Left lung (tissue), 14 donors: ENCODE measurements at places on chromosomes 1 and 21. TPM values are rescaled to one million over a fixed set of nuclear protein-coding genes. Genes with fewer than 3 reads are reported as not detected.

GRCh38 chr1:78894811-78895210 is 111.7 kb downstream of the ADGRL4 start:
- DNase-seq, result no peak

IL6R gene
- polyA plus RNA-seq, result 4.8 TPM

- DNase-seq, result no peak
Measured at GRCh38 chr1:109197158-109198042, 16.3 kb upstream of the SARS1 start.

- no peak for DNase-seq
Measured at GRCh38 chr1:23526329-23527041, 4.5 kb downstream of the E2F2 start.

GRCh38 chr1:172851856-172852255 is 193.0 kb downstream of the FASLG start:
- no peak for DNase-seq

PPIAL4G gene
- 0.21 TPM for polyA plus RNA-seq

L1TD1 gene
- 6.1 TPM for polyA plus RNA-seq

AMY1A gene
- polyA plus RNA-seq, result 1.7 TPM

GRCh38 chr1:43536196-43536863 is 5.6 kb downstream of the PTPRF start:
- DNase-seq, result peak; percentile 76

EPHB2 gene
- 13.7 TPM for polyA plus RNA-seq

DNA sequence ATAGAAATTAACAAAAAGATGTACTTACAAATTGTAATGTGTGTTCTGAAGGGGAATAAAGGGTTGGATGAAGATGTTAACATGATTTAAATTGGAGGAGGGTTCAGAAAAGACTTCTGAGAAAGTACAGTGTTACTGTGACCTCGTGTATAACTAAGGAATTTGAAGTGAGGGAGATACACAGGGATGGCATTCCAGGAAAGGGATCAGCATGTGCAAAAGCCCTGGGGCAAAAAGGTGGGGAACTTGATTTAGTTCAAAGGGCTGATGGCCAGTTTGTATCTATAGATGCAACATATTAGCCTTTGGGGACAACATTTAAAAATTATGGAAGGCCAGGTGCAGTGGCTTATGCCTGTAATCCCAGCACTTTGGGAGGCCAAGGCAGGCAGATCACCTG is 33.3 kb upstream of the DEGS1 start:
- no peak for DNase-seq

DNA sequence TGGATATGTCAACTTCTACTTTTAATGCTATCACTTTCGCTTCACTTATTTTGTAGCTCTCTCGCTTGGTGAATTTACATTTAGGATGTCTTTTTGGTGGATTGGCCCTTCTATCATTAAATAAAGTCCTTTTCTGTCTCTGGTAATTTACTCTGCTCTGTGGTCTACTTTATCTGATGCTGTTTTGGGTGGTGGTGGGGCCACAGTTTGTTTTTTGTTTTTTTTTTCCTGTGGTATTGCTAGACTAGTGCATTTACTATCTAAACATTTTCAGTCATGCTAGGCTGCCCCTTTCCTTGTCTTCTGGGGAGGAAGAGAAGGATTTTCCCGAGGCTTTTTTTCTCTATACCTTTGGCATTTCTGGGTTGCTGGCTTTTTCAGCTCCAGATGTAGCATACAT is 18.1 kb upstream of the FCRLA start:
- DNase-seq, result no peak

KIF21B gene
- polyA plus RNA-seq, result 5.9 TPM

GRCh38 chr1:67314696-67315095 is 7.0 kb downstream of the IL12RB2 start:
- DNase-seq, result no peak

TLR5 gene
- 10.5 TPM for polyA plus RNA-seq

ACOT11 gene
- polyA plus RNA-seq, result 15.0 TPM

DNA sequence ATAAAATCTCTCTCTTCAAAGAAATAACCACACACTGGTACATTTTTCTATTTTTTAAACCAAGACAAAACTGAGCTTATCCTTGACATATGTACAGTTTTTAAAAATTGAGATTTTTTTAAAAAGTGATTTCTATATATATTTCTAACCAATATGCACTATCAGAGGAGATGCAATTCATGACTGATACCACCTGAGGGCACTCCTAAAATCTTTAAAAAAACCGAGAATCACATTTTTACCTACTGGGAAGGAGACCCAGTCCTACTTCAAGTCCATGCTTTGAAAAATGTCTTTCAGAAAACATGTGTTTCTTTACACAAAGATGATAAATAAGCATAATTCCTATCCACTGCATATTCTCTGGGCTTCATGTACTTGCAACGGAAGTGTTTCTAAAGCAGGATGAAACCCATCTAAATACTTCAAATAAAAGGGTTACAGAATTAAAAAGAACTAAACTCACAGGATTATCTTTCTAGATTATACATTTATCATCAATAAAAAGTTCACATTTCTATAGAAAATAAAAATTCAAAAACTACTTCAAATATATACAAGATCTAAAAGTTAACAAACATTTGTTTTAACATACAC is 98.6 kb downstream of the ENAH start:
- DNase-seq, result no peak

RNU1-3 gene
- 9.4 TPM for polyA plus RNA-seq

HES3 gene
- not detected for polyA plus RNA-seq
